ENCODE measurements at places on chromosomes 3 and 15.
A peak's percentile ranks its signal among the peaks of the same experiment; 100 is the strongest.

DNA sequence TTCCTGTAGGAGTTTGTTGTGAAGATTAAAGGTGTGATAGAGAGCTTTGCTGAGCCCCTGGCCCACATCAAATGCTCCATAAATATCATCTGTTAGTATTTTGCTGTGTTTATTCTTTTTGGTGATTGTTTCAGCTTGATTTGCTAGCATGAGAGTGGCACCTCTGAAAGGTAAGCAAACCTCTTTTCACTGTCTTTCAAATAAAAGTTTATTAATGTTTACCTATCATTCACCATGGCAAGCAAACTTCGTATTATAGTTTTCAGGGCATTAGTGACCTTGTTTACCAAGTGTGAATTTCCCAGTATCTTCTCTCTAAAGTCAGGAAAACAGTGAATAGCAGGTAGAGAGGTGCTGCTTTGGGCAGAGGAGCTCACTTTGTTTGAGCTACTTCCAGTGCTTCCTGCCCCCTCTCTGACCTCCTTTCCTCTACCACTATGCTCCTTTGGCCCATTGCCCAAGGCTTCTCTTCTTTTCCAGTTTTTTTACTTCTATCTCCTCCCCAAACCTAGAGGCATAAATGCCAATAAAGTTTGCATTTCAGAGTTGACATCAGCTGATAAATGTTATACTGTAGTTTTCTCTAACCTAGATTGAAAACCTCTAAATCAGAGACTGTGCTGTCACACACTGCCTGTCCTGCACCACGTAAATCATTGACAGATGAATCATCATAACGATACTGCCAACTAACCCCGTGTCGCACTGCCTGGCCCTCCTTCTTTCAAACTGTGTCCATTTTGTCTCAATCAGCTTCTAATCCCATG is 569.0 kb downstream of the TUSC7 start:
- DNase-seq = no peak

GRCh38 chr15:70274255-70274880 is 176.7 kb upstream of the TLE3 start:
- DNase-seq = no peak

GRCh38 chr3:129593595-129594339 is 12.7 kb downstream of the PLXND1 start:
- no peak for DNase-seq

DNA sequence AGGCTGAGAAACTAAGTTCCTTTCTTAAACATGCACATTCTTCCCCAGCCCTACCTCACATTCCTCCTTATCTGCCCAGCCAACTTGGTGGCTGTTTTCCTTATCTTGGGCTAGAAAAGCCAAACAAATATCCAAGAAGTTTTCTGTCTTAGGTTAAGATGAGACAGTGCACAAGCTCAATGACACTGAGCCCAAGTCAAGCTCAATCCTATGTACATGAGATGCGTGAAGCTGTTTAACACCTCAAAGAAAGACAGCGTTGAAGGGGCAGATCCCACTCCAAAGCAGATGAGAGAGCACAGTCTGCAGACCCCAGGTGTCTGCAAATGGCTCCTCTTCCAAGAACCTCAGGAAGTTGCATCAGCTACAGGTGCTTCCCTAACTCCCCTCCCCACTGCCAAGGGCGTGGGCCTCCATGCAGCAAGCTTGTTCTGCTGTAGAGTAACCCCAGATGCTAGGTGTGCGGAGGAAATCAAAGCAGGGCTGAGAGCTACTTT is 16.6 kb downstream of the LRRC2 start:
- no peak for DNase-seq

DNA sequence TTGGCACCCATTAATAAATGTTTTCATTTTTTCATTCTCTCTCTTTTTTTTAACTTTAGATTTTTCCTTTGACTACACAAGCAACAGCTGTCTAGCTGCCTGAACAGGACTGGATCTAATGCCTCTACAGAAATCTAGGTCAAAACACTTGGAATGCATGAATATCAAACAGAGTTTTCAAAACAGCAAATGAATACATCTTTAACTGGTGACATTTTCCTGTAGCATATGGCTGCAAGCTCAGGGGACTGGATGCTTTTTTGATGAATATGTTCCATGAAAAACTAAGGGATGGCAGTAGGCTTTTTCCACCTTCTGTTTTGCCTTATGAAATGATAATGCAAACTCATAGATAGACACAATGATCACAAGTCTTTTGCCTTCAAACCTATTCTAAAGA is 661.7 kb downstream of the MCTP2 start:
- no peak for DNase-seq

DNA sequence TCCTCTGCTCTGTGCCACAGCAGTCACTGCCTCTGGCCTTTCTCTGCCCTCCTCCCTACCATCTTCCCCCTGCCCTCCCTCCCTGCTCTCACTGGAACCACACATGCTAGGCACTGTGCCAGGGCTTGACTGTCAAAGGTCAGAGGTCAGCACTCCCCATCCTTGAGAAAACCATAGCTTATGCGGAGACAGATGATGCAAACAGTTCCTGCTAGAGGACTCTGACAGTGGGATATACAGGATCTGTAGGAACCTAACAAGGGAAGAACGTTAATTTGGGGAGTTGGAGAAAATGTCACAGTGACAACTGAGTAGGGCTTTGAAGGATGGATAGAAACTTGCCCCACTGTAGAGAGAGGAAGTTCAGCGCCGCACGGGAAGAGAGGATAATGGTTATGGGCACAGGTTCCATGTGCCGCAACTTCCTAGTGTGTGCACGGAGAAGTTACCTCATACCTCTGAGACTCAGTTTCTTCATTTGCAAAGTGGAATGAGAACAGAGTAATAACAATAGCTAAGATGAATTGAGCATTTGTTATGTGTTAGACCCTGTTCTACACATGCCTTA is 29.3 kb upstream of the XYLB start:
- no peak for DNase-seq

GRCh38 chr3:156601497-156601896 is 46.6 kb upstream of the SSR3 start:
- DNase-seq = no peak

GRCh38 chr3:7667774-7668173 is 806.9 kb downstream of the GRM7 start:
- DNase-seq = no peak

GRCh38 chr3:188337232-188337631 is 183.3 kb downstream of the LPP start:
- no peak for DNase-seq

DNA sequence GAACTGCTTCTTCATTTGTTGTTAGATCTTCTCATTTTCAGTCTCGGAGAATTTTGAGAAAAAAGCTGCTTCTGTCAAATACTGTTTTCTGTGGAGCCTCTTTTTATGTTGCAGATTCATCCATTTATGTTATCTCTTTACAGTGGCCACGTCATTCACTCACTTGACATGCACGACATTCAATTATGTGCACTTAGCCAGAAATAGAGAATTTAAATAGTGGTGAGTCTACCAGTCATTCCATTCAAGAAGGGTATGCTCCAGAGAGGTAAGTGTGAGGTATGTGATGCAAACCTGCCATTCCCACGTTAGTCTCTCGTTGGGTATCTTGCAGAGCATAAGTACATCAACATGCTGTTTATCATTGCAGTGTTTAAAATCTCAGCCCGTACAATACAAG is 9.8 kb downstream of the ARPP19 start:
- DNase-seq = no peak

DNA sequence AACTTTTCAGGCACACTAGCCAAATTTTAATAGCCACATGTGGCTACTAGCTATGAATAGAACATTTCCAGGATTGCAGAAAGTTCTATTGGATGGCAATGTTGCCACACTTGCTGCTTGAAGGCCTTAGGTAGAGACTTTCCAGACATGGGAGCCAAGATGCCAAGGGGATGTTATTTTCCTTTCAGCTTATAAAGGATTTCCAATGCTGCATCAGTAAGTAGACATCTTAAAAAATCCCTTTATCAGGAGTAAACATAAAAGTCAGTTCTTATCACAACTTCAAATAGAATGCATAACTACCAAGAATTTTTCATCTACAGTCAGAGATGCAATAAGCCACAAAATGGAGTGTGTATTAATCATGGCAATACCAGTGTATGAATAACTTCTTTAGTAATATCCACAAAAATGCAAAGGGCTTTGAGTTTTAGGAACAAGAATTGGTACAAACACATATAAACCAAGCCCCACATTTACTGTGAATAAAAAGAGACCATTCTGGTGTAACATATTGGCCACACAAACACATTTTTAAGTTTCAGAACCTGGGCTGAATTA is 457.1 kb upstream of the ADAMTS9 start:
- peak; percentile 19 for DNase-seq

DNA sequence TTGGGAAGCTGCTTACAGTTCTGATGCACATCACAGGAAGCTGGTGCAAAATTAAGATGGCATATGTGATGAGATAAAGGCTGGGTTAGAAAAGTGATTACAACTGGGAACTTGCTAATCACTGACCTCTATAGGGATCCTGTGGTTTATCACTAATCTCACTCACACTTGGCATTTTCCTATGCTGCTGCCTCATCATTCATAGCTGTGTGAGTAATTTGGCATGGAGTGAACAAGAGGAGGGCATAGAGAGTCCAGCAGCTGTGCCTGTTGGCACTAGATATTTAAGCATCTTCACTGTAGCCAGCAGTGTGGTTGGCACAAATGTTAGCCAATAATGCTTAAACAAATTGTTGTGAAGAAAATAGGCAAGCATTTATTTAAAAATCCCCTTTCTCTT is 217.7 kb upstream of the CGNL1 start:
- no peak for DNase-seq

GRCh38 chr3:120741320-120741719 is 996 bp downstream of the RABL3 start:
- no peak for DNase-seq

GRCh38 chr3:59251869-59252268 is 202.0 kb upstream of the CFAP20DC start:
- DNase-seq = no peak

- DNase-seq = peak; percentile 50
Observed at GRCh38 chr3:190229632-190230424, 92.4 kb downstream of the CLDN1 start.

- no peak for DNase-seq
Observed at GRCh38 chr3:160486459-160486869, 36.9 kb upstream of the TRIM59 start.

DNA sequence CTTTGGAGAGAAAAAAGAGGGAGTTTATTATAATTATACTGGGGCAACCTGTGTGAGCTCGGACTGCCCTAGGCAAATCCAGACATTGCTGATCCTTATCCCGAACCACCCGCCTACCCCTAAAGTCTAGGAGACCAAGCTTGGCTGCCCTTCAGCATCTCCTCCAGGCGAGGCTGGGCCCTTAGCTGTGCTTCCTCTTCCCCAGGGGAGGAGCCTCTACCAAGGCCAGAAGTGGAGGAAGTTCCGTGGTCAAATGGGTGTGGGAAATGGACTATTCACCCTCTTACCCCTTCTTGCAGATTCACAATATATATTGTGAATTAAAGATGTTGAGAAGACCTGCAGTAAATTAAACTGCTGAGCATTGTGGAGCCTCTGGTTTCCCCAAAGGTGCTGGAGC is 158.3 kb upstream of the HES1 start:
- no peak for DNase-seq

- no peak for DNase-seq
Observed at GRCh38 chr3:67414740-67415139, 239.7 kb downstream of the SUCLG2 start.

DNA sequence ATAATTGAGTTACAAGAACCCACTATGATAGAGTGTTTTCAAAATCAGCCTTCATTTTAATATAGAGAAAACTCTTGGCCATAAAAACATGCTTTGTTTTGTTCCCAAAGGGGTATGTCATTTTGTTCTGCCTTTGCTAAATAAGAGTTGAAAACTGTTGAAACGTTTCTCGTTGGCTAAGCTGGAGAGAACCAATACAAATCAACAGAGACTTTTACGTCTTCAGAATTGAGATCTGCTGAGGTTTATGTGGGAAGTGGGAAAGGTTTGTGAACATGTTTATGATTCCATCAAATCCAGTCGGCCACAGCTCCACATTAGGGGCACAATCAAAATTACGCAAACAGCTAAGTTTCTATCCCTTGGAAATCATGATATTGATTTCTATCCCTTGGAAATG is 102.0 kb downstream of the IGF2BP2 start:
- no peak for DNase-seq

DNA sequence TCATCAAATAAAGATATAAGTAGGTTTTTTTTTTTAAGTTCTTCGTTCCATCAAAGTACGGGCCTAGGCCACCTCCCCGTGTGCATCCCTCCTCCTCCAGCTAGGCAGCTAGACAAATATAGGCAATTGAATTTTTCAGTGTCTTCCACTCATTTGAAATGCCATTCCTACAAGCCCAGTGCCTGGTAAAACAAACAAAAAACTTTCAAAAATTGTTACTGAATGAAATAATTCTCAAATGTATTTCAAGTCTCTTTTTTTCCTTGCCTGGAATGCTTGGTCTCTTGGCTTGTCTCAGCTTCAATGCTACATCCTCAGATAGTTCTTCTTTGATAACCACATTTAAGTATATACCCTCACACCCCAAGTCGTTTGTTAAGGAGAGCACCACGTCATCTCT is 3.8 kb downstream of the EIF2AK4 start:
- DNase-seq = no peak

DNA sequence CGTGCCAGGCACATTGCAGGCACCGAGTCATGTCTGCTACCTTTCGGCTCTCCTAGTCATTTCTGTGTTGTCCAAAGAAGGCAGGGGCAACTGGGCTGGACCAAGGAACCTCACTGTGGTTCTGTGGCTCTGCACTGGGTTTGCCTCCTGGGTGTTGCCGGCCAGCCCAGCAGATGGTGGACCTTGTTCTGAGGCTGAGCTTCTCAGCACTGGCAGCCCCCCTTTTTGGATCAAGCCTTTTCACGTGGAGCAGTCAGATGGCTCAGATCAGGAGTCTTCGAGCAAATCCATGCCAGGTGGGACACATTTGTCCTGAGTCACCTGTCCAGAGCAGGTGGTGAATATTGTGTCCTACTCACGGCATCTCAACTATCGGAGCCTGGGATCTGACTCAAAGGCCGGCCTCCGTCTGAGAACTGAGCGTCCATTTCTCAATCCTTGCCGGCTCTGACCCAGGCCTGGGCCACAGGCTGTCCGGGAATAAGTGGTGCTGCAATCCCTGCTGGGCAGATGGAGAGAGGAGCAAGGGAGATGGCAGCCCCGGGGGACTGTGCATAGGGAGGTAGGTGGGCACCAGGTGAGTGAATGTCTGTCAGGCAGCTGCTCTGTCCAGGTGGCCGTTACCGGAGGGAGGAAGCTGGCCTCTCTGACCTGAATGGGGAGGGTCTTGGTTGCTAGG is at the start of gene IL16:
Gene IL16, plus strand, starts transcription at position 304 of the 679 bp plus-strand sequence. CDS start 28,521 bp downstream, outside the sequence.
- no peak for DNase-seq

- DNase-seq = no peak
Observed at GRCh38 chr3:130529486-130530215, 12.7 kb downstream of the COL6A6 start.

- DNase-seq = no peak
Observed at GRCh38 chr15:95606551-95606950, 723.9 kb upstream of the NR2F2 start.

GRCh38 chr15:53843869-53844569 is 84.6 kb upstream of the WDR72 start:
- no peak for DNase-seq

DNA sequence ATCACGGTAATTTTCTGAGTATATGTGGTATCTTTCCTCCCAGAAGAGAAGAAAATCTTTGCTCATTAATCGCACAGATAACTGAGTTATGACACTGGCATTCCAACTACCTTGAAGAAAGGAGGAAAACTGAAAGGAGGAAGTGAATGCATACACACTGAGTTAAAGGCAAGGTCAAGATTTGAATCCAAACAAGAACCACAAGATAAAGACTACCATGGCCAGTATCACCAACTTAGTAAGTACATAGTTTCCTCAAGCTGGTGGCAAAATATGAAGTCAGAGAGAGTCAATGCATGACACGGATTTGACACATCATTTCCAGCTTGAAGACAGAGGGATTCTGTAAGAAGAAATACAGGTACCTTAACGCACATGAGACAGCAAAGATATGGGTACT is 287.5 kb downstream of the ULK4 start:
- DNase-seq = no peak
